ENCODE measurements at places on chromosomes 4 and X.

GRCh38 chrX:76428243-76429130 is 977 bp downstream of the MAGEE1 start:
- DNase-seq: peak; percentile 42

- no peak for DNase-seq
Observed at GRCh38 chr4:38751341-38752010, 31.3 kb downstream of the TLR10 start.

GRCh38 chr4:76723373-76723772 is 174.6 kb downstream of the SOWAHB start:
- DNase-seq: no peak

- DNase-seq: no peak
Observed at GRCh38 chr4:52376132-52376704, 282.9 kb downstream of the USP46 start.

DNA sequence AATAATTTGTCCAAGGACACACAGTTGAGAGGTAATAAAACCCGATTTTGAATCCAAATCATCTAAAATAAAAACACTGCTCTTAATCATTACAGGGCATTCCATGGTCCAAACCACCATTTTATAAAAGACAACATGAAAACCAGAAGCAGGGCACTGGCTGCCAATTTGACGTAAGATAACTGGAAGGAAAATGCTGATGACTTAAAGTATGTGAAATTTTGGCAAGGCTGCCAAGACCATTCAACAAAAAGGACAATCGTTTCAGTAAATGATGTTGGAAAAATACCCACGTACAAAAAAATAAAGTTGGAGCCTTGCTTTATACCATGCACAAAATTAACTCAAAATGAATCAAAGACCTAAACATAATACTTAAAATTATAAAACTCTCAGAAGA is 344.4 kb downstream of the RAPGEF2 start:
- no peak for DNase-seq

- DNase-seq: no peak
Observed at GRCh38 chrX:1600406-1601050, 9.1 kb downstream of the AKAP17A start.

- no peak for DNase-seq
Observed at GRCh38 chr4:138963412-138963811, 52.2 kb upstream of the NOCT start.

GRCh38 chrX:9370893-9371292 is 94.0 kb upstream of the TBL1X start:
- no peak for DNase-seq

DNA sequence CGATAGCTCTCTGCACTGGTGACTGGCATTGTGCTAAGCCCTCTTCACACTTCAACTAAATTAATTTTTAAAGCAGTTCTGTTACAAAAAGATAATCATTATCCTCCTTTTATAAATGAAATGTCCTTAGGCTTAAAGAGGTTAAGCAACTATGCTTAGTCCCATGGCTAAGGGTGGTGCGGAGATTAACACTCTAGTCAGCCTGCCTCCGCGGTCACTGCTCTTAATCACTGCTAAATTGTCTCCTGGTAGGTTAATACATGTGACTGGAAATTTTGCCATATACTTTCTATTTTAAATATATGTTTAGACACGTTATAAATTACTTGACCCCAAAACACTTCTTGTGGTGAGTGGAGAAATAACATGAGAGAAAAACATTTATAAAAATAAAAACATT is 473.7 kb downstream of the CENPC start:
- DNase-seq: no peak

GRCh38 chrX:70755850-70756249 is 152.7 kb downstream of the TEX11 start:
- DNase-seq: peak; percentile 60

GRCh38 chr4:153497988-153498967 is 32.1 kb downstream of the TMEM131L start:
- no peak for DNase-seq

DNA sequence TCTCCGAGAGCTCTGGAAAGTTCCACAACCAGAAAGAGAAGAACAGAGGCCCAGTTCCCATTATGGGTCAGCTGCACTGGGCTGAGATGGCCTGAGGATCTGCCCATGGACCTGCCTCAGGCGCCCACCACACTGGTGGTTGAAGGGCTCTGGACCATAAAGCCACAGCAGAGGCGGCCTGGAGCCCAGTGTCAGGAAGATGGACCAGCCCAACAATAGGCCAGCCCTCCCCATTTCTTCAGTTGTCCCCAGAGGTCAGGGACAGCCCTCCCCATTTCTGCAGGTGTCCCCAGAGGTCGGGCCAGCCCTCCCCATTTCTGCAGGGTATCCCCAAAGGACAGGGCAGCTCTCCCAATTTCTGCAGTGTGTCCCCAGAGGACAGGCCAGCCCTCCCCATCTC is 37.2 kb upstream of the C4orf50 start:
- no peak for DNase-seq

- DNase-seq: no peak
Observed at GRCh38 chrX:54427837-54428424, 12.3 kb upstream of the TSR2 start.

All from activated naive CD4-positive, alpha-beta T cell treated with anti-CD3 and anti-CD28 coated beads, Interleukin-2, amount 50 U/mL, for 16 hours (primary cell).